ENCODE measurements at places on chromosomes 5 and 9.

DNA sequence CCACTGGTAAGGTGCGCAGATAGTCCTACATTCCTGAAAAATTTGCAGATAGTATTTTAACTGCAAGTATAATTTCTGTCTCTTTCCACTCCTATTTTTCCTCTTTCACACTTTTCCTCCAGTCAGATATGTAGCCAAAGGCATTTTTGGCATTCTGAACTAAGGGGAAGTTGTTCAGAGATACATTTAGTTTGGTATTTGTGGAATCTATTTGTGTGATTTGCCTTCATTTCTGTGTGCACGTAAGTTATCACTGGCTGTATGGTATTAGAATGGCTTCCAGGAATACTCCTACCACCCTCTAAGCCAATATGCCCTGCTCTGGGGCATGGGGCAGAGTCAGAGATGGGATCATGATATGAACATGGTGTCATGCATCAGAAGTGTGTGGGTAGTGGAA, 45.8 kb upstream of the GRAMD2B start:
- DNase-seq: no peak

DNA sequence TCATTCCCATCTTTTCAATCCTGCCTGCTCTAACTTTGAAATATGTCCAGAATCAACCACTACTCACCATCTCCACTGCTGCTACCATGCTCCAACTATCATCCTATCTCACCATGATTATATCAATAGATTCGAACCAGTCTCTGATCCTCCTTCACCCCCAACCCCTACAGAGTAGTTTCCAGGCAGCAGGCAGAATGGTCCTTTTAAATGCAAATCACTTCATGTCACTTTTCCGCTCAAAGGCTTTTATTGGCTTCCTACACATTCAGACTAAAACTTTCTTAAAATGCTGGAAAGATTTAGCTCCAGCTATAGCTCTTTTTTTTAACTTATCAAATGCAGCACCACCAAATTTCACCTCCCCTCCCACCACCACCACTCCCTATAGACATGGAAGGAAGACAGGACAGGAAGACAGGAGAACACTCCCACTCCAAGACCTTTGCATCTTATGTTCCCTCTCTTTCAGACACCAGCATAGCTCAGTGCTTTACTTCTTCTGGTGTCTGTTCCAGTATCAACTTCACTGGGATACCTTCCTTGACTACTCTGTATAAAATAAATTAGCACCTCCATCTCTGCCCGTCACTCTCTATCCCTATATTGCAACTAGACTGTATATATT, 9.9 kb upstream of the PPP2R2B start:
- DNase-seq: no peak

DNA sequence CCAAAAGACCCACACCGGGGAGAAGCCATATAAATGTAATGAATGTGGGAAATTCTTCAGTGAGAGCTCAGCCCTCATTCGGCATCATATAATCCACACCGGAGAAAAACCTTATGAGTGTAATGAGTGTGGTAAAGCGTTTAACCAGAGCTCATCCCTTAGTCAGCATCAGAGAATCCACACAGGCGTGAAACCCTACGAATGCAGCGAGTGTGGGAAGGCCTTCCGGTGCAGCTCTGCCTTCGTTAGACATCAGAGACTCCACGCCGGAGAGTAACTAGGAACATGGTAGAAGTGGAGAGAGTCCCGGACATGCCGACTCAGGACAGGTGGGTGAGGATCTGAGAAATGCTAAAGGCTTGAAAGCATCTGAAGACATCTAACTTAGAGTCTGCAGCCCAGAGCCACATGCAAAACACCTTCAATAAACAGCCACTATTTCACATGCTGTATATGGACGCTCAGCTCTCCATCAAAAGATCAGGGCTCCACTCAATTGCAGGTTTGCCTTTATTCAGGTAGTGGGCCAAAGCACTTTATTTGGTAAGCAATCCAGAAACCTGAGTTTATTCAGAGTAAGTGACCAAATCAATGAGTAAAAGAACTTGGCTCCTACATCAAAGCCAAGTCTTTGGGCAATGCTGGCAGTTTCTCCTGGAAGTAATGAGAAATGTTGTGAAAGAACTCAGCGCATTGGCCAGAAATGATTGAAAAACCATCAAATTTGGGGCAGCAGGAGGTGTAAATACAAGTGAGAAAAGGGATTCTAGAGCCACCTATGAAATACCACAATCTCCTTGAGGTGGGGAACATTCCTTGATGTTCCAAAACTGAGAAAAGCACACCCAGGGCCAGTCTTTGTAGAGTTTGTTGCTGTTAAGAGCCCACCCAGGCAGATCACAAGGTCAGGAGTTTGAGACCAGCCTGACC, 6.0 kb downstream of the RPL12 start:
- DNase-seq: no peak

- no peak for DNase-seq
These were observed 22.3 kb upstream of the ARL15 start for GRCh38 chr5:54332720-54333119.

GRCh38 chr5:151461312-151461711, 13.9 kb downstream of the SLC36A1 start:
- no peak for DNase-seq

DNA sequence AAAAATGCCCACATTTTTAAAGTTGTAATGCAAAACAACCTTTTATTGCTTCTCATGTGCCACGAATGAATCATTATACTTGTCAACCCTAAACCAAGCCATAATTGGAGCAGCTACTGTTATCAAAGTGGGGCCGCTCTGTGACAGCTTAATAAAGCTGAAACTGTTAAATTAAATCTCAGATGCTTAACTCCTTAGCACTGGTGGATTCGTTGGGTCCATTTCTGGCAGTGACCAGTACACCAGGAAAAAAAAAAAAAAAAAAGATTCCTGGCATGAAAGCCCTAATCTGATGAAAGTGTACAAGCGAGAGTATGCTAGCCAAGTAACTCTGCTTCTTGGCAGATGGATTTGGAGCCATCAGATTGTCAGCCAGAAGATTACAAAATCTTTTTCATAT, 164.8 kb downstream of the ZSWIM6 start:
- DNase-seq: no peak

DNA sequence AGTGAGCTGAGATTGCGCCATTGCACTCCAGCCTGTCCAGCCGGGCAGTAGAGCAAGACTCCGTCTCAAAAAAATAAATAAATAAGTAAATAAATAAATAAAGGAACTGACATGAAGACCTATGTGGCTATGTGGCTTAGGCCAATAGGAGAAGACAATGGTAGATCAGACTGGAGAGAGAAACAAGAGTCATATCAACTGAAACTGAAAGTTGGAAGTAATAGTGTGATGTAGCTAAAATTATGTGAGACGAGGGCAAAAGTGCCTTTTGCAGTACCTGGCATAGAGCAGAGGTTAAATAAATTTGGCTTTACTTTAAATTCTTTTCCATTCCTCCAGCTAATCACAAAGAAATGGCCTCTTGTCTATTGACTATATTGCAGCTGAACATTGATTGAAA, 7.3 kb downstream of the FBP2 start:
- no peak for DNase-seq

DNA sequence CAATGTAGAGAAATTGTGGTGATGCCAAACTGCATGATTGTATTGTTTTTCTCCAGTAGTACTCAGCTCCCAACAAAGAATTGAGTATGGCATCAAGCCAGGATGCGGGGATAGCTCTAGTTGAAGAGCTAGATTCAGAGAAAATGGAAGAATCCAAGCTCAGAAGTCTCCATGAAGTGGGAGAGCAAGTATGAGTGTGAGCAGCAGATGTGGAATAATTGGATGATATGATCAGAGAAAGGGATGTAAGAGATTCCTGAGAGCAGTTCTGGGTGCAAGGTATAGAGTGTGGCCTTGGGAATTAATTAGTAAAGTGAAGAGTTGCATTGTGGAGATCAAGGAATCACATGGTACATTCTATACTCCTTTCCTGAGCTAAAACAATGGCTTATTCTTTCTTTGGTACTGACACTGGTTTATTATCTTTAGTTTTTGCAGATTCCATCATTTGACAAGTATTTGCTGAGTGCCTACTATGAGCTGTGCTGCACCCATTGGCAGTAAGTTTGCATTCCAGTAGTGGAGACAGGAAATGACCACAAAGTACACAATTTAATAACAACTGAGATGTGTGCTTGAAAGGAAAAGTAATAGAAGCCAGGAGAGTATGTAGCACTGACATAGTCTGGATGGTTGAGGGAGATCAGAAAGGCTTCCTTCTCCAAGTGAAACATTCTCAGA, 177.1 kb downstream of the CPLANE1 start:
- no peak for DNase-seq

DNA sequence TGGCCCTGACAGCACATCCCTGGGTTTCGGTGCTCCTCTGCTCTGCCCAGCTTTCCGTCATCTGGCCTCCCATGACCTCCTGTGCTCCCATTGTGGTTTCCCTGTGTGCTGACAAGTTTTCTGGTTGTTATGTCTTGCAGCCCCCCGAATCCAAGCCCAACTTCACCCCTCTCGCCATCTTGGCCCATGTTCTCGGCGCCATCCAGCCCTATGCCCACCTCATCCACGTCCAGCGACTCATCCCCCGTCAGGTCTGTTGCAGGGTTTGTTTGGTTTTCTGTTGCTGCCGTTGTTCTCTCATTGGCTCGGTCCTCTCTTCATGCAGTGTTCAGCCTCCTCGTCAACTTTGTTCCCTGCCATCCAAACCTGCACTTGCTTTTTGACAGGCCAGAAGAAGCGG, 196.4 kb downstream of the NR3C1 start:
- no peak for DNase-seq

GRCh38 chr5:178279723-178280438, 47.3 kb upstream of the PHYKPL start:
- DNase-seq: no peak

DNA sequence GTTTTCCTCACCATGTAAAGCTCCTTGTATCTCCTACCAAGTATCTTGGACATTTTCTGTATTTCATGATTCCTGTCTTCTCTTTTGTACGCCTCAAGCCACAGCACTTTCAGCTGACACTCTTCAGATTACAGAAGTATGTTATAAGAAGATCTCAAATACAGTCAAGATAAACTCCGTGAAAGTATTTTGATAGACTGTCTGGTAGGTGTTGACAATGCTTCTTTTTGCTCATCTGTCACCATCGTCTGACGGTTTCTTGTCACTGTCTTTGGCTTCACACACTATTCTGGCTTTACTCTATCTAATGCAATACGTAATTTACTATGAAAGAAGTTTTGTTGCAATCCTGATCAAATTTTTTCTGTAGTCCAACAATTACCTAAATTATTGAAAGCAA, 294.5 kb upstream of the CDH12 start:
- no peak for DNase-seq

DNA sequence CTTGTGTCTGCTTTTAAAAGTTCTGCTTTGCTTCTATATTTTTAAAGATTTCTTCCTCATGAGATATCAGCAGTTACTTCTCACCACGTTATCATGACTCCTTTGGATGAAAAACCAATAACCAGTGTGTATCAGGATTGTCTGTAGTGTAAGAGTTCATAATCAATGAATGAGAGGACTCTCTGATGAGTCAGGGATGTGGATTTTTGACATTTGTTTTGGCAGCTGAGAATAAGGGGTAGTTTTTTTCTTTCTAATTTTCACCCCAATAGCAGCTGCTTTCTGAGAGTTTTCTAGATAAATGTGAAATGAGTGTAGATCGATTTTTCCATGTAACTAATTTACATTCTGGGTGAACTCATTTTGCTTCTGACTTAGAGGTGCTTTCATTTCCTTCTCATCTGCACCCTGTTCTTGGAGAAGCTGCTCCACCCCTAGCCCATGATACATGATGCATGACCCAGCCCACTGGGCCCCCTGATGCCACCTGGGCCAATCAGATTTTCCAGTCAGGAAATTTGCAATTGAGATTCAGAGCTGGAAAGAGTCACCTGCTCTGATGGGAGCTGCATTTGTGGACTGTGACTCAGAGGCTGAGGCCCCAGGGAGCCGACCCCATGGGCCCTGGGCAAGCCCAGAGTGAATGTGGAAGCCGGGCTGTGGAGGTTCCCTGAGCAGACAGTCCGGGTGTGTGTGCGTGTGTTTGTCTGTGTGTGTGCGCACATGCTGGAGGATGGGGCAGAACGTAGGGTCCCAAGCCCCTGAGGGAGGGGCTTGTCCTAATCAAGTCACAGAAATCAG, 159.3 kb downstream of the RGS3 start:
- DNase-seq: no peak

- DNase-seq: no peak
These were observed 53.7 kb downstream of the PLAC8L1 start for GRCh38 chr5:146051678-146052077.

- no peak for DNase-seq
These were observed 73.4 kb downstream of the ADAMTS2 start for GRCh38 chr5:179271821-179272325.

- DNase-seq: no peak
These were observed 142.7 kb downstream of the MLLT3 start for GRCh38 chr9:20479419-20480155.

- DNase-seq: no peak
These were observed 54.4 kb upstream of the LMX1B start for GRCh38 chr9:126559296-126559695.

DNA sequence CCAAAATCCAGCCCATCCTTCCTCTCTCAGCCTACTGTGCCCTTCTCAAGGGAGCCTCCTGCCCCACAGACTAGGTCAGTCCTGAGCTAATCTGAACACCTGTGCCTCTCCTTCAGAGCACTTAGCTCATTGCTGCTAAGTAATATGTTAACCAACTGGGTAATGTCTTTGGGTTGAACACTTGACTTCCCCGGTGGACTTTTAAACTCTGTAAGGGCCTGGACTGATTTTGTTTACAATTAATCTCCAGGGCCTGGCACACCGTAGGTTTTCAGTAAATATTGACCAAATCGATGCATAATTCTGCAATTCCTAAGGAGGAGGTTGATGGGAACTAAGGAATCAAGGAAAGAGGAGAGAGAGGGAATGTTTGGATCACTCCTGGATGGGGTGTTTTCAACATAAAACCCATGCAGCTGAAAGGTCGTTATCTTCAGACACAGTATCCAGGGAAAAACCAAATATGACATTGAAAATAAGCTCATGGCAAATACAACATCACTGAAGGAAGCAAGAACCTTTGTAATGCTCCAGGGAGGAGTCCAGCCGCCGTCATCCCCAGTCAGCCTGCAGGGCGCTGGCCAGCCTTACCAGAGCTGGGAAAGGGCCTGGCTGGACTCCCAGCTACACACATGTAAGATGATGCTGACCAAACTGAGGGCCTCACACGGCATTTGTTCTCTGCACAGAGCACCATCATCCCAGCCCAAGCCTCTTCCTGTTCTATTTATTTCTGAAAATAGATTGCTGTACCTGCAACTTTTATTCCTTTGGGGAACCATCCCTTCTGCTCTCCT, 166.3 kb downstream of the C5orf15 start:
- DNase-seq: no peak

GRCh38 chr5:61302200-61302563, 29.9 kb upstream of the ZSWIM6 start:
- no peak for DNase-seq

DNA sequence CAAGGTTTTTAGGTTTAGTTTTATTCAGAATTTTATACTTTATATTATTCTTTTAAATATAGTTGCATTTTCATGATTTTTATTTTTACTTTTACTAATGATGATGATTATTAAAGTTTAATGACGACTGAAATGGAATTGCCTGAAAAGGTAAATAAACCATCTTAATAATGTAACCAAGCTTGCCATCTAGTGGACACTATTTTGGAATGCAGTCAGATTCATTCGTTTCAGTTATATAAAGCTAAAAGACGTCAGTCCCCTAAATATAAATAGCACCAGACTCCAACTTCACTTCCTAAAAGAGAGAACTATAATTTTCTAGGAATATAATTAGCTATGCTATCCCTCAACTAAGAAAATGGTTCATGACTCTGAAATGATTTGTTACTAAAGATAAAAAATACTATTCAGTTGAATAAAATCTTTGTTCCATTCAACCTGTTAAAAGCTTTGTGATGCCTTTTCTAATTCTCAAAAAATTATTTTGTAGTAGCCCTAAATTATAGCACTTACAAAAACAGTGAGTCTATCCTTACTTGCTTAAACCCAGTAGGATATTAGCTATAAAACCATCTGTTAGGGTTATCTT, 19.9 kb downstream of the ABITRAM start:
- DNase-seq: no peak

Measured in SIG-M5 (cell line).